ENCODE measurements at places on chromosomes 11 and 22. TPM values are rescaled to one million over a fixed set of nuclear protein-coding genes. Genes with fewer than 3 reads are reported as not detected.

GRCh38 chr11:78742430-78742829, 167.8 kb upstream of the NARS2 start:
- no peaks in the 10 kb centered on the region for H3K4me1 ChIP-seq
- peak; percentile 30 for DNase-seq
- no peaks in the 10 kb centered on the region for H3K36me3 ChIP-seq
- no peak overlapping the region for H3K27ac ChIP-seq
- no peaks in the 10 kb centered on the region for H3K27me3 ChIP-seq
- H3K4me3 ChIP-seq = no peak overlapping the region

- H3K36me3 ChIP-seq = no peaks in the 10 kb centered on the region
- no peaks in the 10 kb centered on the region for H3K4me1 ChIP-seq
- H3K27ac ChIP-seq = no peak overlapping the region
- no peak for DNase-seq
Observed at GRCh38 chr11:127224276-127224675, 223.7 kb upstream of the KIRREL3 start.

DNA sequence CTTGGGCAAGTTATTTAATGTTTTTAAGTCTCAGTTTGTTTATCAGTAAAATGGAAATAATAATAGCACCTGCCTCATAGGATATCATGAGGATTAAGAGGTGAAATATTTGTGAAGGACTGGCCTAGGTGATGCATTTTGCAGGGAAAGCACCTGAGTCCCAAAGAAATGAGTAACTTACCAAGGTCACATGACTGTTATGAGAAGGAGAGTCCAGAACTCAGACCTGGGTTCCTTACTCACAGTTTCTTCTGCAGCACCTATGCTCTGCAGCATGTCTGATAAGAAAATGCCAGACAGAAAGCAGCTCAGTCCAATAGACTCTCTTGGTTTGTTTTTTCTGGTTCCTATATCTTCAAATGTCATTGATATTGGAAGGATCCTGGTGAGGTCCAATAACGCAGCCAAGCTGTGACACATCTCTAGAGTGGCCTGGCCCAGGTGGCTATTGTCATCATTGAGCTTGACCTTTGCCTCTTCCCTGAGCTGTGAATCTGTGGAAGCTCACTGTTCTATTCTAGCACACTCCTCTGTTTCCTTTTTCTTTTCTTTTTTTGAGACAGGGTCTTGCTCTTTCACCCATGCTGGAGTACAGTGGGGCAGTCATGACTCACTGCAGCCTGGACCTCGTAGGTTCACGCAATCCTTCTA, 174.7 kb upstream of the NAV2 start:
- no peaks in the 10 kb centered on the region for H3K36me3 ChIP-seq
- H3K27me3 ChIP-seq = peaks cover 6% of the 10 kb centered on the region
- H3K4me1 ChIP-seq = no peaks in the 10 kb centered on the region

- H3K36me3 ChIP-seq = no peaks in the 10 kb centered on the region
- DNase-seq = no peak
- H3K27ac ChIP-seq = no peak overlapping the region
- no peaks in the 10 kb centered on the region for H3K27me3 ChIP-seq
- no peaks in the 10 kb centered on the region for H3K4me1 ChIP-seq
Observed at GRCh38 chr11:30553521-30554110, 32.5 kb downstream of the MPPED2 start.

DNA sequence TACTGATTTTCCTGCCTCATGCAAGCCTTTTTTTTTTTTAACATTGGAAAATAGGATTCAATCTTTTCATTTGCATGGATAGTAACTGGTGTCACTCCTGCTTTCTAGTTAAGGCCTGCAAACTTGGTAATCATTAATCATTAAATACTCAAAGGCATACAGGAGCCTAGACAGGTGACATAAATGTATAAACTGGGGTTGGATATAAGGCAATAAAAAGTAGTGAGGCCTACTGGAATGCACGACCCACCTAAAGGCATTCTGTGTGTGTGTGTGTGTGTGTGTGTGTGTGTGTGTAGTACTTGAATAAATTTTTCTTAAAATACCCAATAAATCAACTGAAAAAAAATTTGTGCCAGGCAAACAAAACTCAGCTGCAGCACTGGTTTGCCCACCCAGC, 7.9 kb downstream of the TOMM22 start:
- H3K4me1 ChIP-seq = no peaks in the 10 kb centered on the region
- no peaks in the 10 kb centered on the region for H3K27me3 ChIP-seq
- no peak overlapping the region for H3K27ac ChIP-seq
- DNase-seq = no peak

DNA sequence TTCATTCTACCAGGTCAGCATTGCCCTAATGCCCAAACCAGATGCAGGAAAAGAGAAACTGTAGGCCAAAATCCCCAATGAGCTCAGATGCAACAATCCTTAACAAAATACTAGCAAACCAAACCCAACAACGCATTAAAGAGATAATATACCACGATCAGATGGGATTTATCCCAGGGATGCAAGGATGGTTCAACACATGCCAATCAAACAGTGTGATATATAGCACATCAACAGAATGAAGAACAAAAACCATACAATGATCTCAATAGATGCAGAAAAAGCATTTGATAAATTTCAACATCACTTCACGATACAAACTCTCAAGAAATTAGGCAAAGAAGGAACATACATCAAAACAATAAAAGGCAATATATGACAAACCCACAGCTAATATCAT, 45.0 kb downstream of the IMMP1L start:
- no peak for DNase-seq
- no peaks in the 10 kb centered on the region for H3K27me3 ChIP-seq
- H3K27ac ChIP-seq = no peak overlapping the region
- H3K4me3 ChIP-seq = no peak overlapping the region

DNA sequence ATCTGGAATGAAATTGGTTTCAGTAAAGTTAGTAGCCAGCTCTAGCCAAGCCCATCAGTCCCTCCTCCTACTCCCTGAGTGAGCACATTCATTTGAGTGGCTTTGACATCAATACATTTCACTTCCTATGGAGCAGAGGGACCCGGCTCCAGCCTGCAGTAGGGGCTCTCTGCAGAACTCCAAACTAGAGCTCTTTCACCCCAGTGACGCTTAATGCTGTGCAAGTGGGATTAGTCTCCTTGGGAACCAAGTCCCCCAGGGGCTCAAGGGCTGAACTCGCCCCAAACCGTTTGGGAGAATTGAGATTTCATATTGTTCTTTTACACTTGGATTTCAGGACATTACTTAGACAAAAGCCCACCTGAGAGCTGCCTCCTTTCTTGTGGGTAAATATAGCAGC, 4.4 kb upstream of the FAM181B start:
- H3K27me3 ChIP-seq = peaks cover 18% of the 10 kb centered on the region
- no peaks in the 10 kb centered on the region for H3K36me3 ChIP-seq
- DNase-seq = no peak
- no peak overlapping the region for H3K4me3 ChIP-seq
- H3K27ac ChIP-seq = no peak overlapping the region
- no peaks in the 10 kb centered on the region for H3K4me1 ChIP-seq

DNA sequence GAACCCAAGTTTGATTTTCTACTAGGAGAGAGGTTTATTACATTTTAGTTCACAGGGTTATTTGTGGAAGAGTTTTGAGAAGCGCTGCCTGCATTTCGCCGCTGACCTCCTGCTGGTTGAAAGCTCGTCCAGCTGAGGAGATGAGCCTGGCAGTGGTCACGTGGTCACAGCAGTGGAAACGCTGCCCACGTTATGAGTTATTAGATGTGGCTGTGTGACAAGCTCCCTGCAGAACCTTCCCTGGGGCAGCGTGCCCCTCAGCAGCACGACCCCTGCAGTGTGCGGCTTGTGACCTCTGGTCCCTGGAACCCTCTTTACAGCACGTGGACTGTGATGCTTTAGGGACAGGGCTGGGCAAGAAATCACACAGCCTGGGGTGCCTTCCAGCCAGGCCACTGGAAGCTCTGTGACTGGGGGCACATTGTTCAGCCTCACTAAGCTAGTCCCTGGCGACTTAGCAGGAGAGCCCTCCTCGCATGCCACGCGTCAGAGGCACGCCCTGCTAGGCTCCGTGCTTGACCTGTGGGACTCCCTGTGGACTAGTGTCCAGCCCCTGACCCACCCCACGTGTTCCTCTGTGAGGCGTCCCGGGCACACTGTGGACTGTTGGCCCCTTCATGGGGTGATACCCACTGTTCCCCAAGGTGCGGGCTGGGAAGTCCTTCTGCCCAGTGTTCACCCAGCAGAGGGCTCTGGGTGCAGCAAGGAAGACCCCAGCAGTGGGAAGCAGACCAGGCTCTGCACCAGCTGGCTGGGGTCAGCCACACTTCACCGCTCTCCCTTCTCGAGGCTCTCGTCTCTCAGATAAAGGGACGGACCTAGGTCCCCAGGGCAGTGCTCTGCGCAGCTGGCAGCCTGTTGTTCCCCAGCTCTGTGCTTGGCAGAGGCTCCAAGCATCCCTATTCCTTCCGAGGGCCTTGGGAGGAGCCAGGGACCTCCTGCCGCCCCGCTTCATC, 349.5 kb downstream of the TBC1D22A start:
- no peak overlapping the region for H3K4me3 ChIP-seq
- peaks cover 3% of the 10 kb centered on the region for H3K4me1 ChIP-seq
- no peak overlapping the region for H3K27ac ChIP-seq
- DNase-seq = no peak

DNA sequence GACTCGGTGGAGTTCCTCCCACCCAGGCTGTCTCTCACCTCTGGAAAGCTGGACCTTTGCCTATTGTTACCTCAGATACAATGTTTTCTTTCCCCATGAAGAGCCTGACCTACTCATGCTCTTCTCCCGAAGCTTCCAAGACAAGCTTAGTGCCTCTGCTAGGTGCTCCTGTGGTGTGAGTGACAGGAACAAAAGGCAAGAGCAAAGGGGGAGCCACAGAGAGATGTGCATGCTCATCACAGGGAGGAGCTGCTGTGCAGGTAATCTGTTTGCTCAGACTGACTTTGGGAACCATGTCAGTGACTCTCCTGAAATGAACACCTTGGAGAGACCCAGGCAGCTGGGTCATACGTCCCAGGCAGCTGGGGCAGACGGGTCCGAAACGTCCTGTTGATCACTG, 53.6 kb upstream of the VSTM5 start:
- no peaks in the 10 kb centered on the region for H3K36me3 ChIP-seq
- H3K27ac ChIP-seq = no peak overlapping the region
- no peak overlapping the region for H3K4me3 ChIP-seq
- H3K27me3 ChIP-seq = no peaks in the 10 kb centered on the region
- DNase-seq = no peak

The GALNT18 gene
- 4.0 TPM for polyA plus RNA-seq
